ENCODE measurements at places on chromosomes 12 and 14.
A peak's percentile ranks its signal among the peaks of the same experiment; 100 is the strongest.

GRCh38 chr14:33647385-33647786 lies 303.5 kb downstream of the EGLN3 start:
- no peak for DNase-seq

GRCh38 chr12:54593135-54593534 lies 4.7 kb upstream of the PPP1R1A start:
- DNase-seq: no peak

GRCh38 chr14:64738281-64738804 lies 34.1 kb downstream of the PLEKHG3 start:
- DNase-seq: no peak

- DNase-seq: peak; percentile 86
Measured at GRCh38 chr14:101731187-101732080, 30.1 kb upstream of the PPP2R5C start.

DNA sequence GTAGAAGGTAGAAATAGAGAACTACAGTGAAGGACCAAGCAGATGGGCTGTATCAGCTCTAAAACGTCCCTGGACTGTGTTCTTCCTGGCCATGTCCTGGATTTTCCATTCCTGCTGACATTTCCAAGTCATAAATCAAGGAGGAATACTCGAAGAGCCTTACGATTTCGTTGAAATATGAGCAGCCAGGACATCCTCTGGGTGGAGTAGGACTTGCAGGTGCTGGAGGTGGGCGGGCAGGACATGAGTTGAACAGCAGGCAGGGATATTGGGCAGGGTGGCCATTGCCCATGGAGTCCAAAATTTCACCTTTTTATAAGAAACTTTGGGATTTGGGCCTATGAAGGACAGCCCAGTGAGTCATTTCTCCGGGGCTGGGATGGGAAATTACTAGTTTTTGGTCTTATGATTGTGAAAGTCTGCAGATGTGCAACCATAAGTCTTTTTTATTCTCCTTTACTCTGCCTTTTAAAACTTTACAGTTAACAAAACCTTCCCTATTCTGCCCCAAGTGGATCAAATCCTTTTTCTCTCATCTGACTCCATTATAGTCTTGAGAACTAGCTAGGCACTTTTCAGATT lies 88.8 kb downstream of the TMX1 start:
- no peak for DNase-seq

- DNase-seq: no peak
Measured at GRCh38 chr14:92173668-92174067, 51.9 kb downstream of the CPSF2 start.

All from stimulated activated CD4-positive, alpha-beta T cell treated with anti-CD3 and anti-CD28 coated beads, Interleukin-15, amount 100 ng/mL, for 48 hours (primary cell).